ENCODE measurements at places on chromosomes 6 and 20. TPM values are rescaled to one million over a fixed set of nuclear protein-coding genes. Genes with fewer than 3 reads are reported as not detected.

SCGN gene
- not detected for total RNA-seq

DNA sequence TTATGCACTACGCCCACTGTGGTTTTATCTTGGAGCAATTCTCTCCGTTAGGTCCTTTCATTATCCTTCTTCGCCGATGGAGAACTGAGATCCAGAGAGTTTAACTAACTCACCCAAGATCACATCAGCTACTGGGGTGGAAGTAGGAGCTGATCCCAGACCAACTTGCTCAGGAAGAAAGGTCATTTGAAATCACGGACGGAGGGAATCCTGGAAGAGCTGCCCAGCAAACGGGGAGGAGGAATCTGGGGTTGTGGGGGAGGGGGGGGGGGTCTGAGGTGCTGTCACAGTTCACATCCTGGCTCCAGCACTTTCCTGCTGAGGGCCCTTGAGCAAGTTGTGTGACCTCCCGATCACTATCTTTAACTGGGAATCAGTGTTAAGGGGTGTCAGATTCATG lies 62.0 kb downstream of the NPEPL1 start:
- no peaks in the 10 kb centered on the region for H3K36me3 ChIP-seq
- H3K27me3 ChIP-seq: peaks cover 56% of the 10 kb centered on the region
- H3K27ac ChIP-seq: no peak overlapping the region
- DNase-seq: no peak
- H3K4me3 ChIP-seq: no peak overlapping the region

DNA sequence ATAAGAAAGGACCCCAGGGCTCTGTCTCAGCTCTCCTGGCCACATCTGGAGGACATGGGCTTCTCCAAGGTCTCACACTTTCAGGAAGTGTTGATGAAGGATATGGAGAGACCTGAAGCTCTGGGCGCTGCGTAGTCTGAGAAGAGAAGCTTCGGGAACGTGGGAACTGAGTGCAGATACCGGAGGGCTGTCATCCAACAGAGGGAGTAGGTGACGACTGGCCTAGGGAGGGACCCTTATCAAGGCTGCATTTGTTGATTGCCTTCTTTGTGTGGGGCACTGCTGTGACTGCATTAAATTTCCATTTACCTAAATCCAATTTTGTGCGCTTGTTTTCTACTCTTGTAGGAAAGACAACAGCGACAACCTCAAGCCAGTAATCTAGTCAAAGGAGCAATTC lies 63.4 kb downstream of the PLG start:
- no peak overlapping the region for H3K27ac ChIP-seq
- H3K4me3 ChIP-seq: no peak overlapping the region
- no peaks in the 10 kb centered on the region for H3K36me3 ChIP-seq
- DNase-seq: no peak

TFAP2A gene
- 77.2 TPM for total RNA-seq

SPTLC3 gene
- not detected for total RNA-seq

DNA sequence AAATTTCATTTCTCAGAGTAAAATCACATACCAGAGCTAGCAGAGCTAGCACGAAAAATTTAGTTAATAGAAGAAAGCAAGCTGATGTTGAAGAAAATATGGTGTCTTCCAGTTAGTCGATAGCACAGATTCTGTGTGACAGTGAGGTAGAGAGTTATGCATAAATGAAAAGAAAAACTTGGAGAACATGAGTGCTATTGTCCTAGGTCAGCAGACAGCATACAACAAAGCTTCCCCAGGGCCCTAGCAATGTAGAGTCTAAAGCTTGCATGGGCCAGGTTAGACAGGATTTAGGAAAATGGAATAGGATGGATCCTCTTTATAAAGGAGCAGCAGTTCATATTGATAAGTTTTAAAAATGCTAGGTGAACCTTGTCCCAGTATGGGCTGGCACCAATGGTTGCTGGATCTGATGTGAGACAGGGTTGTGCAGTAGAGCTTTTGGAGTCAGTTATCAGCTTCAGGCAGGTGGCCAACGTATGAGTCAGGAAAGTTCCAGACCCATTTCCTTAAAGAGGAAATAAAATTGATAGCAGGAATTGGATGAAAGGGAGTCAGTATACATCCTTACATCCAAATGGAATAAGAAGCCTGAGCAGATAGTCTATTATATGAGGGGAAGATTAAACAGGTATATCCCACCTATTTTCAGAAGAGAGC lies 277.2 kb downstream of the FRK start:
- no peaks in the 10 kb centered on the region for H3K4me1 ChIP-seq
- H3K27ac ChIP-seq: no peak overlapping the region
- DNase-seq: no peak
- no peaks in the 10 kb centered on the region for H3K36me3 ChIP-seq

DNA sequence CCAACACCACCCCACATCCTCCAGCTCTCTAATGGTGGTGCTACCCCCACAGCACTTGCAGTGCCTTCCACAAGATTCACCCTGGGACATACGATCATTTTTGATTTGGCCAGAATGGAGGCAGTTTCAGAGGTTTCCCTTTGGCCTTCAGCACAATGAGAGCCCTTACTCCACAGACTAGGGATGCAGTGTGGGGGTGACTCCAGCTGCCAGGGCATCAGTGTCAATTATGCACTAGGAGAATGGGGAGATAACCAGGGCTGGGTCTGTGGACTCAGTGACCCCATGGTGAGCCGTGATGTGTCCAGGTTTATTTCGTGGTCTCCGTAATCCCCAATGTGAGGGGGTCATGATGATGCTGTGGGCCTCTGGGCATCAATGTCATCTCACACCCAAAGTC lies 31.5 kb upstream of the MICB start:
- H3K27ac ChIP-seq: no peak overlapping the region
- no peak overlapping the region for H3K4me3 ChIP-seq
- peaks cover 4% of the 10 kb centered on the region for H3K36me3 ChIP-seq
- H3K27me3 ChIP-seq: peaks cover 49% of the 10 kb centered on the region
- peaks cover 16% of the 10 kb centered on the region for H3K4me1 ChIP-seq
- no peak for DNase-seq

DAAM2 gene
- 9.1 TPM for total RNA-seq

GRCh38 chr6:35076997-35077712 lies 64.0 kb downstream of the TCP11 start:
- no peak overlapping the region for H3K4me3 ChIP-seq
- DNase-seq: no peak
- H3K4me1 ChIP-seq: peaks cover 12% of the 10 kb centered on the region
- H3K36me3 ChIP-seq: no peaks in the 10 kb centered on the region

DNA sequence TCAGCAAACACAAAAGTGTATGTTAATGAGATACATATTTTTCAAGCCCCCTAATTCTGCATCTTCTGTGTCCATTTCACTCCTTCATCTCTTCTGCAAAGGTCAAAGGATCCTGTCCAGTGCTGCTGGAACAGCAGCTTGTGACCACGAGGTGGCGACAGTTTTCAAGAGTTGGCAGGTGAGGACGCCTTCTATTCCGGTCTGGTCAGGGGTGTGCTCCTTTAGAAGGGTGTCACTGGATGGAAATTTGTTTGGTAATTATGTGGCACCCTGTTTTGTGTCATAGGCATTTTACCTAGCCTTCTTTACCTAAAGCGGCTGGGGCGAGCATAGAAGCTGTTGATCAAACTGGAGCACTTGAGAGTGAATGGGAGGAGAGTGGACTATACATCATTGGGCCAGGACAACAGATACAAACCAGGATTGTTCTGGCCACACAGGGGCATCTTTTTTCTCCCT lies 32.9 kb upstream of the ERVFRD-1 start:
- no peaks in the 10 kb centered on the region for H3K36me3 ChIP-seq
- H3K4me3 ChIP-seq: no peak overlapping the region
- H3K27ac ChIP-seq: peak overlapping the region; percentile 65
- no peaks in the 10 kb centered on the region for H3K27me3 ChIP-seq
- peaks cover 40% of the 10 kb centered on the region for H3K4me1 ChIP-seq

- H3K4me1 ChIP-seq: no peaks in the 10 kb centered on the region
- no peak overlapping the region for H3K27ac ChIP-seq
- no peak for DNase-seq
Observed at GRCh38 chr20:57451795-57452661, 60.8 kb downstream of the RBM38 start.

- no peak overlapping the region for H3K27ac ChIP-seq
- DNase-seq: no peak
- no peaks in the 10 kb centered on the region for H3K36me3 ChIP-seq
- H3K27me3 ChIP-seq: no peaks in the 10 kb centered on the region
- H3K4me1 ChIP-seq: no peaks in the 10 kb centered on the region
- no peak overlapping the region for H3K4me3 ChIP-seq
Observed at GRCh38 chr6:124536842-124537191, 425.4 kb upstream of the RNF217 start.

EDN1 gene
- 2.9 TPM for total RNA-seq

DNA sequence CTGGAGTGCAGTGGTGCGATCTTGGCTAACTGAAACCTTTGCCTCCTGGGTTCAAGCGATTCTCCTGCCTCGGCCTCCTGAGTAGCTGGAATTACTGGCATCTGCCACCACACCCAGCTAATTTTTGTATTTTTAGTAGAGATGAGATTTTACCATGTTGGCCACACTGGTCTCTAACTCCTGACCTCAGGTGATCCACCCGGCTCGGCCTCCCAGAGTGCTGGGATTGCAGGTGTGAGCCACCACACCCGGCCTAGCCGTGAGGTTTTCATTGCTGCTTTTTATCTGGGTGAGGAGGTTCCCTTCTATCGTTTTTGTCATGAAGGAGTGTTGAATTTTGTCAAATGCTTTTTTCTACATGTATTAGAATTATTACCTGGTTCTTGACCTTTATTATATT lies 23.9 kb downstream of the SRC start:
- no peaks in the 10 kb centered on the region for H3K27me3 ChIP-seq
- H3K4me1 ChIP-seq: peaks cover 6% of the 10 kb centered on the region
- peaks cover 19% of the 10 kb centered on the region for H3K36me3 ChIP-seq
- DNase-seq: no peak
- no peak overlapping the region for H3K27ac ChIP-seq
- no peak overlapping the region for H3K4me3 ChIP-seq

DNA sequence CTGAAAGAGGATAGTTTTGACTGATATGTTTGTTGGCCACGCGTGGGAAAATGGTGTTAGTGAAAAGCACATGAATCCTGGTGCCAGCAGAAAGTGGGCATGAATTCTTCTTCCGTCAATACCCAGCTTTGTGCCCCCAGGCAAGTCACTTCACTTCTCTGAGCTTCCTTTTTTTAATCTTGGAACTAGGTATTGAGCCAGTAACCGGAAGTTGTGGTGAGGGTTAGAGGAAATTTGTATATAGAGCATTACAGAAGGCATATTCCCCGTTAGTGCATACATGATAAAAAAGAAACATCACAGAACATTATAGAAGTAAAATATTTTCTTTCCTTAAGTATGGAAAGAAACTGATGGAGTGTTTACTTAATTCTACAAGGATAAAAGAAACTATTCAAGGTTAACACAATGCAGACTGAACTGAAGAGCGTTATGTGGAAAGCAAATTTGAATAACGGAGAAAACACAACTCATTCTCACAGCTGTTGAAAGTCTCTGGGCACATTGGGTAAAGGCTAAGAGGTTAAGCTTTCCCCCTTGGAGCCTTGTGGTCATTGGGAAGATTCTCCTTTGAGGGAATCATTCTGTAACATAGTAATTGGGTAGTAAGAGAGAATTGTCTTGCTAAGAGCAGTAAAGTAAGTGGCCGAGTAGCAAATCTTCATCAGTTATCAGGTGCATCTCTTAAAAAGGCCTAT lies 223.1 kb downstream of the BCAS1 start:
- H3K4me1 ChIP-seq: peaks cover 23% of the 10 kb centered on the region
- H3K27me3 ChIP-seq: no peaks in the 10 kb centered on the region
- no peak overlapping the region for H3K27ac ChIP-seq
- no peak for DNase-seq

GRCh38 chr20:60056407-60057122 lies 98.3 kb downstream of the CDH26 start:
- H3K36me3 ChIP-seq: no peaks in the 10 kb centered on the region
- H3K27ac ChIP-seq: no peak overlapping the region
- peaks cover 38% of the 10 kb centered on the region for H3K4me1 ChIP-seq
- DNase-seq: no peak
- peaks cover 1% of the 10 kb centered on the region for H3K27me3 ChIP-seq
- no peak overlapping the region for H3K4me3 ChIP-seq

- peaks cover 13% of the 10 kb centered on the region for H3K27me3 ChIP-seq
- peaks cover 16% of the 10 kb centered on the region for H3K4me1 ChIP-seq
- H3K27ac ChIP-seq: no peak overlapping the region
- DNase-seq: no peak
- H3K36me3 ChIP-seq: peaks cover 4% of the 10 kb centered on the region
Observed at GRCh38 chr6:88967891-88968290, 4.5 kb upstream of the RNGTT start.

ACTR5 gene
- total RNA-seq: 4.0 TPM

BTNL2 gene
- not detected for total RNA-seq

ADGB gene
- not detected for total RNA-seq

DNA sequence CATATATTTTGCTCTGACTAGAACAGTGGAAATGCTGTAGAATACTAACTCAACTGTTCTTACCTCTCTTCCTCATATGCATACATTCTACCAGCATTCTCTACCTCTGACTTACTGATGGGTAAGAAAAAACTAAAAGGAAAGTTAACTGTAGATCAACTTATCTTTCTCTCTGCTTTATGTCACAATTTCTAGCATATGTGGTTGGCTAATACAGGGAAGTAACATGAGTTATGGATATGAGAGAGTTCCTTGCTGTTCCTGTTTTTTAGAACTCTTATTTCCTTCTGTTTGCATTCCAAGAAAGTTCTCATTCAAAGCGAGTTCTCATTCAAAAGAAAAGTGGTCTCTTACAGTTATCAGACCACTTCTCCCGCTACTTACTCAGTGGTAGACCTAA lies 226.8 kb upstream of the SGK1 start:
- no peak for DNase-seq
- H3K4me3 ChIP-seq: no peak overlapping the region
- peaks cover 18% of the 10 kb centered on the region for H3K4me1 ChIP-seq
- no peaks in the 10 kb centered on the region for H3K27me3 ChIP-seq
- no peak overlapping the region for H3K27ac ChIP-seq

TRIM27 gene
- 46.0 TPM for total RNA-seq

Measured in HFFc6 (cell line).